Endodermal cell (in vitro differentiated cells): ENCODE measurements at places on chromosomes 2 and 18.

- DNase-seq, result peak; percentile 35
Observed at GRCh38 chr2:85600951-85601770, 1.3 kb downstream of the TMEM150A start.

DNA sequence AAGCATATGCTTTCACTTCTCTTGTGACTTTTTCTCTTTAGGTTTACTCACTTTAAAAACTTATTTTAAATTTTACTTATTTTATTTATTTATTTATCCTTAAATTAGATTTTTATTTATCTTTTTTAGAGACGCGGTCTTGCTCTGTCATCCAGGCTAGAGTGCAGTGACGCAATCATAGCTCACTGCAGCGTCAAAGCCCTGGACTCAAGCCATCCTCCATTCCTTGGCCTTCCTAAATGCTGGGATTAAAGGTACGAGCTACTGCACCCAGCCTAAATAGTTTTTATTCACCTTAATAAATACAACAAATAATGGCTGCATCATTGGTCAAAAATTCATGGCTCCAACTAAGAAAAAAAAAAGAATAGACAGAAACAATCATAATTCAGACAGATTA is 415.7 kb upstream of the FIGN start:
- DNase-seq, result no peak

- DNase-seq, result peak; percentile 49
Observed at GRCh38 chr2:128449226-128450061, 130.8 kb upstream of the HS6ST1 start.

DNA sequence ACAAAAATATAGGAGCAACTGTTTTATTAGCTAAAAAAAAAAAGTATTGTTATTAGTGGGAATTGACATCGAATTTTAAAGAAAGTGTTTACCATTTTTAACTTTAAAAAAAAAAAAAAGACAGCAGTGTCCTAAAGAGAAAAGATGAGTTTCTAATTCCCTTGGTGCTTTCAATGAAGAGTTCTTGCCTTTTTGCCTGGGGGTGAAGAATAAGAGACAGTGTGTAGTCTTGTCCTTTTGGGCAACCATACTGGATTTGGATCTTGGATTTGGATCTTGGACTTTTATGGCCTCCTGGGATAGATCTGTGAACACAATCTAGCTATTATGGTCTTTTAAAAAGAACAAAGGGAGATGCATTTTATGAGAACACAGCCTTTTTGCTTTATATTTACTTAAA is 60.2 kb upstream of the GLS start:
- no peak for DNase-seq

GRCh38 chr2:69582582-69583176 is 60.9 kb downstream of the AAK1 start:
- no peak for DNase-seq

DNA sequence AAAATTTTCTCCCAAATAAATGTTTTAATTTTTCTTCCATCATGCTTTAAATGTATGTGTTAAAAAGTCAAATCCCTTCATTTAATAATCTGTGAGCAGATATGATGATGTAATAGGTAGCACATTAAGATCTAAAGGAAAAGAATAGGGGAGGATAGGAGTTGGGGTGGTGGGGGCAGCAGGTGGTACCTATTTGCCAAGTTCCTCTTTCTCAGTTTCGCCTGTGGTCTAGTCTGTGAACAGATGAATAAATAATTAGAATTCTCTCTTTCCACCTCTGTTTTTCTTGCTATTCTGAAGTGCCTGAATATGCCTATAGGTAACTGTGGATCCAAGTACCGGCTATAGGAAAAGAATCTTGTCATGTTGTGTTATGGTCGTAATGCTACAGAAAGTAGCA is 152.5 kb downstream of the NRXN1 start:
- no peak for DNase-seq

DNA sequence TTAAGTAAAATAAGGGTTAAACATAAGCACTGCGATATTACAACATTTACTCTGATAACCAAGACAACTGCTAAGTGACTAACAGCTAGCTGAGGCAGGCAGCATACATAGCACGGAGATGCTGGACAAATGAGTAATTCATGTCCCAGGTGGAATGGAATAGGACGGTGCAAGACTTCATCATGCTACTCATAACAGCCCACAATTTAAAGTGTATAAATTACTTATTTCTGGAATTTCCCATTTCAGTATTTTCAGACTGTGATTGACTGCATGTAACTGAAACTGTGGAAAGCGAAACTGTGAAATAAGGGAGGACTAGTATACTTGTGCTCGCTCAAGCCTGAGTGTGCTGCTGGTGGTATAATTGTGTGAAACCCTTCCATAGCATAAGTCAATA is 12.9 kb downstream of the IER3IP1 start:
- no peak for DNase-seq

GRCh38 chr2:20589975-20590703 is 60.8 kb downstream of the HS1BP3 start:
- DNase-seq, result peak; percentile 28

DNA sequence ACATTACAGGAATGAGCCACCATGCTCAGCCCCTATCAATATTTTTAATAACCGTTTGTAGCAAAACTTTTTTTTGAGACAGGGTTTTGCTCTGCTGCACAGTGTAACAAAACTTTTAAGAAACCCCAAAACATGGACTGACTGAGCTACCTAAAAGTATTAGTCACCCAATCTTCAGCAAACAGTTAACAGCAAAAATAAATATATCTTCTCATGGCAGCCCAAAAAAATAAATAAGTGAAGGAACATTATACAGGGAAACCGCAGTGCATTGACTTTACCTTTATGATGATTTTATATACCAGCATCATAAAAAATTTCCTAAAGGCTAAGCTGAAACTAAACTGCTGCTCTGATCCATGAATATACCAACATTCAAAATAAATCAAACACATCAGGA is 424.6 kb downstream of the METTL4 start:
- DNase-seq, result no peak

GRCh38 chr2:50955081-50955480 is 76.9 kb downstream of the NRXN1 start:
- DNase-seq, result no peak

- DNase-seq, result no peak
Observed at GRCh38 chr18:36819621-36820020, 9.2 kb downstream of the TPGS2 start.

DNA sequence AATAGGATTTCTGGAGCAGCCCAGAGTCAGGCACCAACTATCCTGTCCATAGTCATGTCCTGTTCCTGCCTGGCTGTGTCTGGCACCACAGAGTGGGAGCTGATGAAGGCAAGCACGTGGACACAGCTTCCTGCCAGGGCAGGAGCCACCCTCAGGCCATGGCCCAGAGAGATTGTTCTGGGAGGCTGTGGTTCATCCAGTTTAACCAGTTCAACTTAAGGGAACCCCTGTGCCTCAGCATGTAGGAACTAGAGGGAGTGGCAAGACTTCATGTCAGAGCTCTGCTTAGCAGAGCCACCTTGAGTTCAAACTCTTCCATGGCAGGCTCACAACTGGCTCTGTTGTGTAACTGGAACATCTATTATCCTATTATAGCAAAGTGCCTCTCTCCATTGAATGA is 73.2 kb upstream of the NCKAP5 start:
- DNase-seq, result peak; percentile 68

DNA sequence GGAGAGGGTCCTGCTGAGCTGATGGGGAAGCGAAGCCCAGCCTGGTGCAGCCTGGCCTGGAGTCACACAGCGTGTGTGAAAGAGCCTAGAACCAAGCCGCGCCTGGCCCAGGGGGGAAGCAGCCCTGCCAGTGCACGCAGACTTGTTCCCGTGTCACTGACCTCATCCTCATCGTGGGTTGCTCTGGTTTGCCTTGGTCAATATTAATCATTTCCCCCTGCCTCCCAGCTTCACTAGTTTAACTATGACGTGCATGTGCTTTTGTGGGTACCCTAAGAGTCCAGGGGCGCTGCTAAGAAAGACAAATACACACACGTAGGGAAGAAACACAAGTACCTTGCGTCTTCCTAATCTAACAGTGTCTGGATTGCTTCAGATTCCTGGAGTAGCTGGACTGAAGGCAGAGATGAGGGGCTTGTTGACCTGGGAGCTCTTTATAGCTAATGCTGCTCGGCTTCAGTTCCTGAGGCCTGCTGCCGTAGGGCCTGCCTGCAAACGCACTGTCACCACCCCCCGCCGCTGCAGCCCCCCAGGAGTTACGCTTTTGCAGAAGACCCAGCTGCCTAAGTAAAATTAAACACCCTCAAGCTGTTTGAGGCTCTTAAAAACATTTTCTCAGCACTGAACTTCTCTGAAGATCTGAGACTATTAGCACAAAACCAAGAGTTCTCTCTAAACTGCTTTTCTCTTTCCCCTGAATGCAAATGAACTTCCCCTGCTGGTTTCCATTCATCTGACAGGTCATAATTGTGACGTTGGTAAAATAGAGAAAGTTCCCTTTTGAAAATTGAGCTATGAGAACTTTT is 159.2 kb downstream of the FAM210A start:
- no peak for DNase-seq
